Activated naive CD8-positive, alpha-beta T cell treated with anti-CD3 and anti-CD28 coated beads, Interleukin-2, amount 10 ng/mL, durations not matched to agents 7 days and 5 days (primary cell): ENCODE measurements at places on chromosomes 2 and 18. TPM values are rescaled to one million over a fixed set of nuclear protein-coding genes. Genes with fewer than 3 reads are reported as not detected.
A peak's percentile ranks its signal among the peaks of the same experiment; 100 is the strongest.

Gene MCEE
- 16.6 TPM for total RNA-seq

Gene SLC9A2
- total RNA-seq = not detected

Gene TGFA
- 1.0 TPM for total RNA-seq

Gene NETO1
- not detected for total RNA-seq

Gene HPCAL1
- 75.8 TPM for total RNA-seq

Gene SPDYA
- total RNA-seq = 1.9 TPM

Gene LOXHD1
- total RNA-seq = 0.39 TPM

Gene LYPD1
- not detected for total RNA-seq

Gene AQP12A
- total RNA-seq = not detected

Gene CABYR
- total RNA-seq = 3.6 TPM

Gene POMC
- 6.4 TPM for total RNA-seq

Gene SKOR2
- total RNA-seq = not detected

Gene GREB1L
- not detected for total RNA-seq

DNA sequence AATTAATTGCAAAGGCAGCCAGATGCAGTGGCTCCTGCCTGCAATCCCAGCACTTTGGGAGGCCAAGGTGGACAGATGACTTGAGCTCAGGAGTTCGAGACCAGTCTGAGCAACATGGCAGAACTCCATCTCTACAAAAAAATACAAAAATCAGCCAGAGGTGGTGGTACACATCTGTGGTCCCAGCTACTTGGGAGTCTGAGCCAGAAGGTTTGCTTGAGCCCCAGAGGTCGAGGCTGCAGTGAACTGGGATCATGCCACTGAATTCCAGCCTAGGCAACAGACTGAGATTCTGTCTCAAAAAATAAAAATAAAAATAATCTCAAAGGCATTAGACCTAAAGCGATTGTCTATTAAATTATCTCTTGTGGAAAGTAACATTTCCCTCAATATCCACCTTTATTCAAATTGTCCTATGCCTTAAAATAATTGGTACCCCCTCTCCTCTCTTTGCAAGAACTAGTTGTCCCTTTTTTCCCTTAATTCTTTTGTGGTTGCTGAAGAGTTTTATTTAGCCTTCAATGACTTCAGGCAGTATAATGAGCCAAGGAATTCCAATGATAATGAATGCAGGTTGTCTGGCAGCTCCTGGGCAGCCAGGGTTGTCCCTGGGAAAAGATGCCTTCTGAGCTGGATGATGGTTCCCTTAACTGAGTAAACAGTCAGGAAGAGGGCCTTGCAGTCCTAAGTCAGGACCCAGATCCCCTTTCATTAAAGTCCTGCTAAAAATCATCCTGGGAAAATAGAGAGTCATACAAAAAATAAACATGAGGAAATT lies 32.2 kb downstream of the GPR75 start:
- DNase-seq = no peak

- no peak for DNase-seq
Measured at GRCh38 chr2:34353509-34354113, 754.5 kb upstream of the FAM98A start.

GRCh38 chr2:32061973-32062861 lies 1.1 kb upstream of the SPAST start:
- no peak for DNase-seq

- DNase-seq = no peak
Measured at GRCh38 chr2:172434821-172435605, 7.6 kb downstream of the ITGA6 start.

- no peak for DNase-seq
Measured at GRCh38 chr2:202147775-202148174, 74.7 kb downstream of the KIAA2012 start.

DNA sequence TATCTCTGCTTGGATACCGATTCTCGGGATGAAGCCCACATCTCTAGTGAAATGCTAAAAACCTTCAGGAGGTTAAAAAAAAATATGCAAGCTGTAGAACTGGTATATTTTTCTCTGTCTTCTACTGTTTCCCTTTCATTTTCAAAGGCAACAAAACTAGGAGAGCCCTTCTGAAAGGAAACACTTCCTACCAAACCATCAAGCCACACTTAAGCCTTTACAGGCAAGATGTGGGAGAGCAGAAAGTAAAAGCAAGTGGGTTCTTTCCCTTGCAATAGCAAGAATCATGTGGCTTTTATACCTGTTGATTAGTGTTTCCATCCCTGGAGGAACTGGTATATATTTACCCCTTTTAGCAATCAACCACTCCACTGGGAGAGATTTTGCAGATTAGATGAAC lies 147.9 kb upstream of the ACAA2 start:
- no peak for DNase-seq

- DNase-seq = no peak
Measured at GRCh38 chr18:76441002-76441667, 53.9 kb downstream of the ZNF516 start.

DNA sequence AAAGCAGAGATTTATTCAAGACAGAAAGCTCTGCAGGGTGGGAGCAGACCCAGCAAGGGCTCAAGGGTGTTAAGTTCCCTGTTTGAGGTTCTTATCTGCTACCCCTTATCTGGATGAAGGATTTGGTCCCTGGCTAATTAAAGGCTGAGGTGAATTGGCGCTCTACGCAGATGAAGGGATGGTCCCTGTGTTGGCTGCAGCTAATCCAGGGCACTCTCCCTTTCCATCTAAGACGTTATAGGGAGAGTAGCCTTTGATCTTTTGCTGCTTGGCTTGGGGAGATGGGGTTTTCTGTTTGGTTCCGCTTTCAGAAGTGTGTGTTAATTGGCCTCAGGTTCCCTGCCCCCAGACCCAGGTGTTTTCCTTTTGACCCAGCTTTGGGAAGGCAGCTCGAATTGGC lies 17.0 kb downstream of the FAM228A start:
- no peak for DNase-seq

GRCh38 chr2:216366777-216367471 lies 5.4 kb downstream of the MARCHF4 start:
- no peak for DNase-seq

- DNase-seq = no peak
Measured at GRCh38 chr2:152234277-152234676, 58.7 kb upstream of the STAM2 start.

GRCh38 chr2:143452817-143453451 lies 323.7 kb downstream of the ARHGAP15 start:
- peak; percentile 39 for DNase-seq

GRCh38 chr18:73296686-73297085 lies 428.9 kb upstream of the NETO1 start:
- DNase-seq = no peak

DNA sequence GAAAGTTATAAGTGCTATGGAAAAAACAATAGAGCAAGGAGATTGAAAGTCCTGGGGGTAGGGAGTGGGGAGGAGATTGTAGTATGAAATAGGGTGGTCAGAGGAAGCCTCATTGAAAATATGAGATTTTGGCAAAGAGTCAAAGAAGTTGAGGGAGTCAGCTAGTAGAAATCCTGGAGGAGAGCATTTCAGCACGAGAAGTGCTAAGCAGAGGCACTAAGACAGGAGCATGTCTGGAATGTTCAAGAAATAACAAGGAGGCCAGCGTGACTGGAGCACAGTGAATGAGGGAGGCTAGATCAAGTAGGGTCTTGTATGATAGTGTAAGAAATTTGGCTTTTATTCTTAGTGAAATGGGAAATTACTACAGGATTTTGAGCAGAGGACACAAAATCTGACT lies 2.1 kb upstream of the TSPYL6 start:
- DNase-seq = no peak

DNA sequence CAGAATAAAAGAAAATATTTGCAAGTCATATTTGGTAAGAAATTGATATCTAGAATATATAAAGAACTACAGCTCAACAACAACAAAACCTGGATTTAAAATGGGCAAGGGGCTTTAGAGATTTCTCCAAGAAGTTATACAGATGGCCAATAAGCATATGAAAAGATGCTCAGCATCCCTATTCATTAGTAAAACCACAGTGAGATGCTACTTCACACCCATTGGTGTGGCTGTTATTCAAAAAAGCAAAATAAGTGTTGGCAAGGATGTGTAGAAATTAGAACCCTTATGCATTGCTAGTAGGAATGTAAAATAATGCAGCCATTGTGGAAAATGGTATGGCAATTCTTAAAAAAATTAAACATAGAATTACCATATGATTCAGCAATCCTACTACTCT lies 29.8 kb downstream of the TANK start:
- no peak for DNase-seq

DNA sequence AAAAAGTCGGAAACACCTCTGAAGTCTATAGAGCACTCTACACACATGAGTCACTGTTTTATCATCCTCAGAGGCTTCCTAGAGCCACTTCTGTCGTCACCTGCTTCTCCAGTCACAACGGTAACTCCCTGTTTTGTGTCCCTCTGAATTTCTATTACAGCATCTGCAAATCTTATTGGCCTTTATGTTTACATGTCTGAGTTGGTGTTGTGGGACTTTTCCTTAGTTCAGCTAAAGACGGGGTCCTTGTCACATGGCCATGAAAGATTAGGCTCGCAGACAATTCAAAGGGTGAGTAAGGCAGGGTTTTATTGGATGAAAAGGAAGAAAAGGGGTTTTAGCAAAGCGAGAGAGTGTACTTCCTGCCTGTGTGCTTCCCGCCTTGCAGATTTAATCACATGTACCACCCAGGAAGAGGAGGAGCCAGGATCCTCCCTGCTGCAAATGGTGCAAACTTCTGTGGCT lies 185.6 kb downstream of the LPIN1 start:
- DNase-seq = no peak

DNA sequence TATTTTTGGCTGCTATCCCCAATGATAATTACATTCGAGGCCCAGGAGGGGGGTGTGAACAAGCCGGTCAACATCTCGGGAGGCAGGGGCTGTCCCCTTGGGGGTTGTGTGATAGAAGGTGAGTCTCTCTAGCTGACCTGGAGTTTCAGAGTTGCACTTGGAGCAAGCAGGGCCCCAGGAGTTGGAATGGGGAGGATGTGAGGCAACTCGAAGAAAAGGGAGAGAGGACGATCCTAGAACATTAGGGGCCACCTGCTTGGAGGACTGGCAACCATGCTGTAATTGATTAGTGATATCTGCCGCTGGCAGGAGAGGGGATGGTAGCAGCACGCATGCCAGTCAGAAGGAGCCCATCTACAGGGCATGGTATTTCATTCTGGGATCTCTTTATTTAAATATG lies 122.6 kb downstream of the CTIF start:
- DNase-seq = no peak
